HT-29 (cell line): ENCODE measurements at places on chromosomes 4 and X. TPM values are rescaled to one million over a fixed set of nuclear protein-coding genes. Genes with fewer than 3 reads are reported as not detected.

DNA sequence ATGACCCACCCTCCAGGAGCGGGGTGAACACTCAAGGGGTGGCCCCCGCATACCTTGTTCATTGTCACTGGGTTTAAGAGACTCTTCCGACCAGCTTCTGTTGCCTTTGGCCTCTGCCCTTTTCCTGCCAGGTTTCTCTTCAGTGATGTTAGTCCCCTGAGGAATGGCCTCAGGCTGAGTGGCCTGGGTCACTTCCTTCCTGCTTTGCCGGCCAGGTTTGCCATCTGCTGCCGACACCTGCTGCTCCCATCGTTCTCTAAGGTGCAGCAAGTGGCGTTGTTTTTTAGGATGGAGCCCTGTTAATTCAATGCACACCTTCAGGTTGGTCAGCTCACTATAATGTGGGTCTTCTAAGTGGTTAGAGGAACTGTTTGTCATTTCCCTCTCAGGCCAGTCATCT is 34.2 kb downstream of the BCOR start:
- DNase-seq = no peak

DNA sequence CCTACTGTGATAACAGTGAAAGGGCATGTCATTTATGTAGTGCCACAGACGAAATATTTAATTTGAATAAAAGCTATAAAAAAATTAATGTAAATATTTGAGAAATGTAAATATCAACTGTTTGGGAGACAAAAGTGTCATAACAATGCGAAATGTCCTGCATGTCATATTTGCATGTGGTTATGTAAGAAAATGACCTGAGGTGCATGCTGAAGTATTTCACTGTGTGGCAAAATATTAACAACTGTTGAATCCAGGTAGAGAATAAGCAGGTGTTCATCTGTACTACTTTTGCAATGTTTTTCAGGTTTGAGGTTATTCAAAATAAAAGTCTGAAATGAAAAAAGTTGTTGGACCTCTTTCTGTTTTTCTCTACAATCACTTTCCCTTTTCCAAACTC is 30.9 kb downstream of the PROM1 start:
- no peak for DNase-seq

DNA sequence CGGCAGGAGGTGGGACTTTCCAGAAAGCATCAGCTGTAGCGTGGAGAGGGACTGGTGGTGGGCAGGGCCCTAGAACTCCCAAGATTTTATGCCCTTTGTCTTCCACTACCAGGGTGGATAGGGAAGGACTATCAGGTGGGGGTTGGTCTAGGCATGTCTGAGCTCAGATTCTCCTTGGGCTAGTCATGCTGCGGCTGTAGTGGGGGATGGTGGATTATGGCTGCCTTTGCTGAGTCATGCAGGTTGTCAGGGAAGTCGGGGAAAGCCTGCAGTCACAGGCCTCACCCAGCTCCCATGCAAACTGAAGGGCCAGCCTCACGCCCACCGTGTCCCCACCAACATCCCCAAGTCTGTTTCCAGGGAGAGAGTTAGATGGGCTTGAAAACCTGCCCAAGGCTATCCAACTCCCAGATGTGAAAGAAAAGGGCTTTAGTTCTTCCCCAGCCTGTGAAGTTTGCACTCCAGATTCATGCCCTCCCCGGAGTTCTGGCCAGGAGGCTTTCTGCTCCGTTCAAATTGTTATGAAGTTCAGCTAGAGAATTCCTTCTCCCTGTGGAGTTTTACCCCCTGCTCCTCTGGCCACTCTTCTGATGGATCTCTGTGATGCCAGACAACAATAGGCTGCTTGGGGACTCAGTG is 13.4 kb upstream of the MEPE start:
- no peak for DNase-seq

DNA sequence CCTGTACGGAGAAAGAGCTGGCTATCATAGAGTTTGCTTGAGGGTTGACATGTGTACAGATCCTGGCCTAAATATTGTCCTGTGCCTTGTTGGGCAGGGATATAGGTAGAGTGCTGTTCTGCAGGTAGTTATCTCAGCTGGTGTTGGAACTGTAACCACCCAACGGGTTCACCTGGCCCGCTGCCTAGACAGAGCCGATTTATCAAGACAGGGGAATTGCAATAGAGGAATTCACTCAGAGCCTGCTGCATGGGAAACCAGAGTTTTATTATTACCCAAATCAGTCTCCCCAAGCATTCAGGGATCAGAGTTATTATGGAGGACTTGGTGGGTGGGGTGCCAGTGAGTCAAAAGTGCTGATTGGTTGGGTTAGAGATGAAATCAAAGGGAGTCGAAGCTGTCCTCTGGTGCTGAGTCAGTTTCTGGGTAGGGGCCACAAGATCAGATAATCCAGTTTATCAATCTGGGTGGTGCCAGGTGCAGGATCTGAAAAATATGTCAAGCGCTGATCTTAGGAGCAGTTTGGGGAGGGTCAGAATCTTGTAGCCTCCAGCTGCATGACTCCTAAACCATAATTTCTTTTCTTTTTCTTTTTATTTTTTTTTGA is 42.5 kb upstream of the XIAP start:
- no peak for DNase-seq

DNA sequence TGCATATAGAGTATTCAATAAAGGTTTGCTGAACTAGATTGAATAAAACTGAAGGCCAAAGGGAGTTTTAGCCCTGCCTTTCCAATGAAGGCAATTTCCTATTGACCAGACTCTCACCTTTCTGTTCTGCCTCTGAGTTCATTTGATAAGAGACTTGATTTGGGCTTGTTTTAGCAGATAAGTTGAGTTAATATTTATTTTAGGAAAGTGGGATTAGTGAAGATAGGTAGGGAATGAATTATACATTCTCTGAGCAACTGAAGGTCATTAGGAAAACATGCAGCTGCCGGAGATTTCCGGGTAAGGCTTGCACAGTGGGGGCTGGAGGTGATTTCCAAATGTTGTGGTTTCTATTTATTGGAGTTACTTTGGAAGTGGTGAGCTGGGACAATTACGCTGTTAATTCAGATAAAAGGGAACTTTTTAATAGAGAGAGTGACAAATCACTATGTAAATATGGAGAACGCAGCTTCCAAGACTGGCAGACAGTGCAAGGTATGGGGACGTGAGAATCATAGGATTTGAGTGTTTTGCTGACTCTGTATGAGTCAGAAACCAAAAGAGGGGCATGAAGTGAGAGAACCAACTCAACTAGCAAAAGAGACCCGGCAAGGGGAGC is 553.6 kb upstream of the BOD1L1 start:
- peak; percentile 80 for DNase-seq

The VSIG4 gene
- total RNA-seq = not detected in 2 replicates

The PHEX gene
- total RNA-seq = 0.10 and 0.18 TPM in 2 replicates

The SH3TC1 gene
- total RNA-seq = 22.6 and 32.0 TPM in 2 replicates

The FREM3 gene
- total RNA-seq = not detected in 2 replicates

The CCNA2 gene
- 90.9 and 94.6 TPM in 2 replicates for total RNA-seq
